ENCODE measurements at places on chromosomes 13 and 19.

- no peak for DNase-seq
Measured at GRCh38 chr13:51707461-51707860, 96.5 kb downstream of the DHRS12 start.

- no peak for DNase-seq
Measured at GRCh38 chr19:2519482-2519881, 43.6 kb downstream of the GADD45B start.

GRCh38 chr13:20891768-20892167 is 10.8 kb downstream of the XPO4 start:
- DNase-seq: no peak

DNA sequence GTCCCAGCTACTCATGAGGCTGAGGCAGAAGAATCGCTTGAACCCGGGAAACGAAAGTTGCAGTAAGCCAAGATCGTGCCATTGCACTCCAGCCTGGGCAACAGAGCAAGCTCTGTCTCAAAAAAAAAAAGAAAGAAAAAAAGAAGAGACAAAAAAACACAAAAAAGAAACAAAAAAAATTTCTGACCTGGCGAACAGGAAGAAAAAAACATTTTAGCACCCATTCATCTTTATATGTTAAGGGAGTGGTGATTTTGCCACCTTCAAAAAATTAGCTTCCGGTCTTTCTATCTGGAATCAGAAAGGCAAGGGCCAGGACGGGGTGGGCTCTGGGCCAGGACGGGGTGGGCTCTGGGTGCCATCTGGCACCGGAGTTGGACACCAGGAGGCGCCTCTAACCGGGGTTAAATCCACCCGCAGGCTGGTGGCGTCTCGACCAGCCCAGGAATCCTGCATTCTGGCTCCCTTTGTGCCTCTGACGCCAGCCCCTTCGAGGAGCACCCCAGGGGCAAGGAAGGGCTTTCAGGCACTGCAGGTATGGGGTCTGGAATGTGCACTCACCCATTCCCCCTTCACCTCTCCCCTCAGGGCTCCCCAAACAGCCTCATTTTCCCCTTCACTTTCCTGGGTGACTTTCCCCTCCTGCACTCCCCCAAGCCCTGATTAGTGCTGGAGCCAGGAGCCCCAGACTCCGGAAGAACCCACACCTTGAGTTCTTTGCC is 10.4 kb upstream of the ZSWIM4 start:
- no peak for DNase-seq

- no peak for DNase-seq
Measured at GRCh38 chr13:30915691-30916541, 9.8 kb downstream of the MEDAG start.

DNA sequence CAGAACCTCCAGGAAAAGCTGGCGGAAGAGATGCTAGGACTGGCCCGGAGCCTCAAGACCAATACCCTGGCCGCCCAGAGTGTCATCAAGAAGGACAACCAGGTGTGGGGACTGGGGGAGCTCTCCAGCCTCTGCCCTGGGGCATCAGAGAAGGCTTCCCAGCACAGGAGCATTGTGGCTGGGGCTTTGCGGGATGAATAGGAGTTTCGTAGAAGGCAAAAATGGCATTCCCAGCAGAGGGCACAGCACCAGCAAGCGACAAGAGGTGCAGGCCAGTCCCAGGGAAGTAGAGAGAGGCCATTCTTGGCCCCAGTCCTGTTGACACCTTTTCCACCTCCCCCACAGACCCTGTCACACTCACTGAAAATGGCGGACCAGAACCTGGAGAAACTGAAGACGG is 4.1 kb downstream of the USE1 start:
- DNase-seq: no peak

- DNase-seq: peak; percentile 55
Measured at GRCh38 chr19:34999498-35000337, at the start of gene GRAMD1A. Gene GRAMD1A (plus strand): TSS chr19:35000323. CDS start chr19:35000479, 156 bp downstream.

DNA sequence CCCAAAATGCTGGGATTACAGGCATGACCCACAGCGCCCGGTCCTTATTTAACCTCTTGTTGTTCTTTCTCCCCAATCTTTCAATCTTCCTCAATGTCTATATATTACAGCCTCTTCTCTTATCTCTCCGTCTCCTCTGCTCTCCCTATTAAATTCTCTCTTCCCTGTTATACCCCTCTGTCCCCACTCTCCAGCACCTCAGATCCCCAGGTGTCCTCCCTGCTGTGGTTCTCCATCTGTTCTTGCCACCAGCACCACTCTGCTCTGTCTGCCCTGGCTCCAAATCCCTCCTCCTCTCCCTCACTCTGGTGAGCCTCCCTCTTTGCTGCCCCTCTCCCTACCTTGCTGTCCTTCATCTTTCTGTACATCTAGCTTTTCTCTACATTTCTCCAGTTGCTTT is 1.1 kb downstream of the ZNF600 start:
- DNase-seq: no peak
